Cardiac muscle cell (in vitro differentiated cells and primary cell): ENCODE measurements at places on chromosomes 1 and 21. TPM values are rescaled to one million over a fixed set of nuclear protein-coding genes. Genes with fewer than 3 reads are reported as not detected.

The ADCY10 gene
- polyA plus RNA-seq: 0.44 and 0.82 TPM in 2 replicates

The GCSAML gene
- polyA plus RNA-seq: not detected in 2 replicates

The PTGFRN gene
- polyA plus RNA-seq: 47.5 and 60.1 TPM in 2 replicates

- no peaks in the 10 kb centered on the region for H3K27me3 ChIP-seq
- H3K4me3 ChIP-seq: no peak overlapping the region
- H3K27ac ChIP-seq: no peak overlapping the region
- H3K4me1 ChIP-seq: no peaks in the 10 kb centered on the region
- no peaks in the 10 kb centered on the region for H3K36me3 ChIP-seq
These were observed 114.7 kb downstream of the MAP3K21 start for GRCh38 chr1:233442026-233442780.

DNA sequence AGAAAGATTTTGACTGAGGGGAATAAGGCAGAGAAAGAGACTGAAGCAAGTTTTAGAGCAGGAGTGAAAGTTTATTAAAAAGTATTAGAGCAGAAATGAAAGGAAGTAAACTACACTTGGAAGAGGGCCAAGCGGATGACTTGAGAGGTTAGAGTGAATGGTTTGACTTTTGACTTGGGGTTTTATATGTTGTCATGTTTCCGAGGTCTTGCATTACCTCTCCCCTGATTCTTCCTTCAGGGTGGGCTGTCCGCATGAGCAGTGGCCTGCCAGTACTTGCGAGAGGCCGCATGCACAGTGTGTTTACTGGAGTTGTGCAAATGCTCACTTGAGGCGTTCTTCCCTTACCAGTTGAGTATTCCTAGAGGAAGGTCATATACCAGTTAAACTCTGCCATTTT, 13.0 kb upstream of the DENND2D start:
- H3K4me3 ChIP-seq: no peak overlapping the region
- H3K4me1 ChIP-seq: peaks cover 9% of the 10 kb centered on the region
- no peak for DNase-seq
- H3K27ac ChIP-seq: no peak overlapping the region

DNA sequence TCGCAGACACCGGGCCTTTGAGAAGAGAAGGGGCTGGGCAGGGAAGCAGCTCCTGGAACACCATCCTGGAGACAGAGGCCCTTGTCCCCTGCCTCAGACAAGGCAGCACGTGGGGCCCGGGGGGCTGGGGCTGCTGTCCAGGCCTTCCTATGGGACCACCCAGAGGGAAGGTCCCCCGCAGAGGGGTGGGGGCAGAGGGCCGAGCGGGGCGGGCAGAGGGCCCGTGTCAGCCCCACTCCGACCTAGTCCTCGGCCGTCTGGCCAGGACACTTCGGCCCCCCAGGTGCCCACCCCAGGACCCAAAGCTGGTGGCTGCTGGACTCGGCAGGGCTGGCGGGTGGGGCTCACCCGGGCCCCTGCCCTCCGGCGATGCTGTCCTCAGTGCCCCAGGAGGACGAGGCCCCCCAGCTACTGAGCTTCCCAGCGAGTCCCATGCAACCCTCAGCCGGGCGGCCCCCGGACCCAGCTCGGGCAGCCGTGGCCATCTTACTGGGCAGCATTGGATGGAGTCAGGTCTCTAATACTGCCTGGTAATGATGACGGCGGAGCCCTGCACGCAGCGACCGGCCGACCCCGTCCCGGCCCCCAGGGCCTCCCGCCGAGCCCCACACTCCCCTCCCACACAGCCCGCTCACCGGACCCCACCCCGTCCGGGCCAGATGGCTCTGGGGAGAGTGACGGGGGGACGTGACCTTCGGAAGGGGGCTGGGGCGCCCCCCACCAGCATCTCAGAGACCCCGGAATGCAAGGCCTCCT, 6.9 kb upstream of the TTLL10 start:
- no peaks in the 10 kb centered on the region for H3K4me1 ChIP-seq
- no peak overlapping the region for H3K27ac ChIP-seq
- no peak for DNase-seq
- no peaks in the 10 kb centered on the region for H3K36me3 ChIP-seq
- peaks cover 13% of the 10 kb centered on the region for H3K27me3 ChIP-seq
